Ammon's horn (tissue), 1 donor: ENCODE measurements at places on chromosomes 12 and 14.
A peak's percentile ranks its signal among the peaks of the same experiment; 100 is the strongest.

DNA sequence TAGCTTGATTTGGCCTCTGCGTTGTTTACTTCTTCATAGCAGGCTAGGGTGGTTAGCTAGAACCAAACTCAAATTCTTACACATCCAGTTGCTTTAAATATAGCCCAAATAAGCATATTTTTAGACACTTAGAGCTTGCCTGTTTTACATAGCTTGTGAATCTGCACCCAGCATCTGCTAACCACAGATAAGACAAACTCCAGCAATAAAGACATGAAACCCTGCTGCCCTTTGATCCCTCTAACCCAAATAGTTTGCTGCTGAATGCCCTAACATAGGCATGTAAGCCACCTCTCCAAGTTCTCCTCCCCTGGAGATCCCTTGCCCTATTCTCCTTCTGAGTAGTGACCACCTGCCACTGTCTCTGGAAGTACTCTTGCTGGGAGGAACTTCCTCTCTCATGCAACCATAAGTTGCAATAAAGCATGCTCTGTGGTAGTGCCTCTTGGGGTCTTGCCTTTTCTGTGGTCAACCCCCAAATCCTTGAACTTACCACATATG is 185.6 kb downstream of the TMEM117 start:
- no peak for DNase-seq

- no peak for DNase-seq
Observed at GRCh38 chr12:55935738-55936151, 4.8 kb downstream of the DGKA start.

- DNase-seq = no peak
Observed at GRCh38 chr12:100778967-100779590, 15.5 kb upstream of the ANO4 start.

DNA sequence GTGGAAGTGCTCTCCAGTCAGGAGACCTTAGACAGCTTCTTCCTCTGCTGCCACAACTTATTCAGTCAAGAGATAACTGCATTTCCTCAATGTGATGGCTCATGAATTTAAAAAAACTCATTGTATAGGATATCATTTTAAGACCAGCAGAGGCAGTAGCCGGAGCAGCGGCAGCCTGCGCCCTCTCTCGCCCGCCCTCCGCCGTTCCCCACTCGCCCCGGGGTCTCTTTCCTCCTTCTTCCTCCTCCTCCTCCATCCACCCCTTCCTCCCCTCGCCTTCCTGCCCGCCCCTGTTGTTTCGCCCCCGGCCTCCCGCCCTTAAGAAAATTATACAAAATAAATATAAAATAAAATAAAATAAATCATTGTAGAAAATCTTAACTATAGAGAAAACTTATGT is 687.6 kb downstream of the FLRT2 start:
- DNase-seq = no peak

- DNase-seq = no peak
Observed at GRCh38 chr14:77140359-77141213, 1.0 kb downstream of the ZDHHC22 start.

GRCh38 chr14:30053103-30053502 is 125.5 kb upstream of the PRKD1 start:
- DNase-seq = peak; percentile 31

DNA sequence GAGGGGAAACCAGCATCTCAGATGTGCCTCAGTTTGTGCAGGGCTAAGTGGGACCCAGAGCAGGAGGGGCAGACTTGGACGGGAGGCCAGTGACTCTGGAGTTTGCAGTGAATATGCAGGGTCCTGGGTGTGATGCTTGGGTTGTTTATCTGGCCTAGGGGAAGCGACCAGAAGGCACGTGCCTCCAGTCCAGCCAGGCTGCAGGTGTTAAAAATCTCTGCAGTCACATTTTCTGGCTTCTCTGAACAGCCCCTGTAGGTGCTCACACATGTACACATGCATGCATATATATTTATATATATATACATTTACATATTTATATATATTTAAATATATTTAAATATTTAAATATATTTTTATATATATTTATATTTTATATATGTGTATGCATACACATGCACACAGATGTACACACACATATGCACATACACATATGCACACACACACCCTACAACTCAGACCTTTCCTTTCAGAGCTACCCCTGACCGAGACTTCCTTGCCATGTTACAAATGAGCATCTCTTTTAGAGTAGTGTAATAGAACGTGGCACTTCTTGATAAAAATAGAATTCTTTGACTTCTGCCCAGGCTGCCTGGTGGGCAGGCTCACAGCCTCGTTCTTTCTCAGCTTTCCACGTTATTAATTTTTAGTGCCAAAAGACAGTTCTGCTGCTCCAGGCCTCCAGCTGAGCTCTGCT is 26.8 kb upstream of the TCL1B start:
- DNase-seq = no peak

- no peak for DNase-seq
Observed at GRCh38 chr14:51855234-51855633, 5.2 kb upstream of the GNG2 start.

DNA sequence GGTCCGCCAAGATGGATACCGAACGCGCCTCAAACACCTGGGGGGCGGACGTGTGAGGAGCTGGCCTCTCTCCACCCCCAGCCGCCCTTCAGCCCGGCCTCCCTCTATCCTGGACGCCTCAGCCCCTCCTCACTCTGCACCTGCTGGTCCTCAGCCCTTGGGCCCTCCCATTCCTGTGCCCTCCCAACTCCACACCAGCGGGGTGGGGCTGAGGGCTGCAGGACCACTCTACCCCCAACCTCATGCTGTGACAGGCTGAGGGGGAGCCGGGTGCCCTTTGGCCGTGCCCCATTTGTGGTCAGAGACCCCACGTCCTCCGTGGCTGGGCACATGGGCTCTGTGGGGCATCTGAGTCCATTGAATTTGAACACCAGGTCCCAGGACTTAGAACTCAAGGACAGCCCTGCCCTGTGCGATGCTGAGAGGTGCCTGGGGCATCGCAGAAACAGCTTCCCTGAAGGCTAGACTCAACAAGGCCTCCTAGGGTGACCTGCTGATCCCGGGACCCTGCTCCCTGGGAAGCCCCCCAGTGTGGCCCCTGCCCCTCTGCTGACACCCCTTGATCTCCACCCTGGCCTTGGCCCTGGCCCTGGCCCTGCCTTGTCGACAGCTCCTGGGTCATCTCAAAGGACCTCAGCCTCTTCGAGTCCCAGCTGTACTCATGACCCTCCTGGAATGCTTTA is 82.0 kb upstream of the SFSWAP start:
- DNase-seq = no peak

DNA sequence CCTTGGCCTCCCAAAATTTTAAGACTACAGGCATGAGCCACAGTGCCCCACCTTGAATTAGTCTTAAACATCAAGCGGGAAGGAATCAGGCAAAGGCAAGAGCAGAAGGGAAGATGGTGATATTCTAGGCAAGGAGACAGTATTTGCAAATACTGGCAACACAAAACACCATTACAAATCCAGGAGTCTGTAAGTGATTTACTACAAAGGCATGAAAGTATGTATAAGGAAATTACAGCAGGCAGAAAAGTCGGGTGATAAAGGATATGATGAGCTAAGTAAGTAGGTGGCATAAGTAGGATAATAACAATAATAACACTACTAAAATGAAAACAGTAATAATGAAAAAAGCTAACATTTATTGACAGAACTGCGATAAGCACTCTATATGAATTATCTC is 28.5 kb downstream of the FMNL3 start:
- DNase-seq = no peak

DNA sequence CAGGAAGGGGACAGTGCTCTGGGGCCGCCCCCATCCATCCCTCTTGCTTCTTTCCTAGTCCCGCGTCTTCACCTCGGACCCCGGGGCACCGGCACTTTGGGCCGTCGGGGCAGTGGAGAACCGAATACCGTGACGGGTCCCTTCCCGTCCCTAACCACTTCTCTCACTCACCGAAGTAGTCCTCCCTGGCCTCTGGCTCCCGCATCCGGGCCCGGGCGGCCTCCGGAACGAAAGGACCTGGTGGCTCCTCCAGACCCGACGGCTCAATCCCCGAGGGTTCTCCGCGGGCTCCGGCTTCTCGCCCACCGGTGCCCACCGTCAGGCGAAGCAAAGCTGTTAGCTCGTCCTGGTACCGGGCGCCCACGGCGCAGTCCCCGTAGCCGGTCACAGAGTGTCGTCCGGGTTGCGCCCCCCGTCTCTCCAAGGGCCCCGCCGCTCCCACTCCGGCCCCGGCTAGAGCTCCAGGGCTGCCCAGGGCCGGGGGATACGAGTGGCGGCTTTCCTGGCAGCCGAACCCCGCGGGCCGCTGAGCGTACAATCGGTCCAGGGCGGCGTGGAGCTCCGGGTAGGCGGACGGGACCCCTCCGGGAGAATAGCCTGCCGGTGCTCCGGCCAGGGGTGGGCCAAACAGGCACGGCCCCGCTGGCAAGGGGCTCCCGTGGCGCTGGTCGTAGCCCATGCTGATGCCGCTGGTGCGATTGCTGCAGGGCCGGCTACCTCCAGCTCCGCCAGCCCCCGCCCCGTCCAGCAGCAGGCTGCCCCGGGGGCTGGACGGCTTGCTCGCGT is 1.1 kb downstream of the AJUBA start:
- no peak for DNase-seq

- DNase-seq = no peak
Observed at GRCh38 chr12:90953956-90954421, 987 bp downstream of the CCER1 start.

GRCh38 chr12:65330331-65330730 is 51.8 kb downstream of the MSRB3 start:
- DNase-seq = no peak

DNA sequence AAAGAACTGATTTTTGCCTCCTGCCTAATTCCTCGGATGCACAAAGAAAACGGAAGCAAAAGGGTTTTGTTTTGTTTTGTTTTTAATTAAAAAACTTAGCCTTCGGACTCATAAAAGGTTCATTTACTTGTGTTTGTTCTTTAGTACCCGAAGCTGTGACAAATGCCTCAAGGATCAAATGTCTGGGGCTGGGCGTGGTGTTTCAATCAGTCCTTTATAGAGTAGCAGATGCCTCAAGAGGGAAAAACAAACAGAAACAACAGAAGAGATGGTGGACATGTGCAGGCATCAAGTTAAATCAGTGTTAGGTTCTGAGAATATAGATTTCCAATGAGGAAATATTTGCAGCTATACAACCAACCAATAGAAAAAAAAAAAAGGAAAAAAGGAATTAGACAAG is 1.6 kb upstream of the WIF1 start:
- no peak for DNase-seq

DNA sequence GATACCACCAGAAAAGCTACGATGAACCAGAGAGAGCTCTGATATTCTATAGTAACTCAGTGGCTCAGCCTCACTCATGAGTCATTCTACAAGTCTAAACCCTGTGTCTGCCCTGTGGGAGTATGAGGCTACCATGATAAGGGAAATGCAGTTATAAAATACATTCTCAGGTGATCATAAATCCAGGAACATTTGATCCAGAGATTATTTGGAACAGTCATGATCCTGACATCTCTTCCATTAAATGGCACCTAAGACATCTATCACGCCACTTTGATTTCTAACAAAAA is 202.6 kb upstream of the RASSF8 start:
- DNase-seq = no peak

DNA sequence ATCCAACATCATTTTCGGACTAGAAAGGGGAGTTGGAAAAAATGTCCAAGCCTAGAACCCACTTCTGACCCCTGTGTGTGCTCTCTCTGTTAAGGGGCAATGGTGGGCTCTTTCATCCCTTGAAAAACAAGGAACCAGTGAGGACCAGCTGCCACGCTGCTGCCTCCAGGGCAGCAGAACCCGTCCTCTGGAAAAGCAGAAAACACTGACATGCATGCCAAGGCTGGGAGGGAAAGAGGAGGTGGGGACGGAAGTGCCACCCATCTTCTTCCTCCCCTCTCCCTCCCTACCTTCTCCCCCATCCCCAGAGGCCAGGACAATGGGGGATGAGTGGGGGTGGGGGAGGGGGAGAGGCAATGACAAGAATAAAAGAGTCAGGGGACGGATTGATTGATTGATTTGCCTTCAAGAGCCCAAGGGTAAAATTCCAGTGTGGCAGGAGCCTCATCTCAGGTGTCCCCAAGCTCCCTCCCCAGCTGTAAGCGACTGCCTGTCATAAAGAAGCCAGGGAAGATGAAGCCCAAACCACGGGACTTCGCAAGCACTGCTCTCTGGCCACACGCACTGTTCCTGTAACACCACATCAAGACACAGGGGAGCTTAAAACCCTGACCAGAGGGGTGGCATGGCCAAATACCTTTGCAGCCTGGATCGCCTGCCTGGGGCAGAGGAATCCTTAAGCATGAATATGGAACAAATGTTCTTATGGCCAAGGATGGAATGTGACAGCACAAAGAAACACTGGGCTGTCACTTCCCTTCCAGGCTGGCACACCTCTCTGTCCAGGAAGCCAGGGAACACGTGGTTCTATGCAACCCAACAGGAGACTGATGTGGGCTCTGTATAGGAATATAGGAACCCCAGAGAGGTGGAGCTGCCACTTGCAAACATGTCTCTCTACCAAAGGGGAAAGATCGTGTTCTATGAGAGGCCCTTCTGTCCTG is 38.9 kb upstream of the BDKRB2 start:
- DNase-seq = no peak

GRCh38 chr14:104953896-104954656 is 24.1 kb downstream of the AHNAK2 start:
- no peak for DNase-seq

- no peak for DNase-seq
Observed at GRCh38 chr12:41709012-41709411, 435.7 kb downstream of the GXYLT1 start.

DNA sequence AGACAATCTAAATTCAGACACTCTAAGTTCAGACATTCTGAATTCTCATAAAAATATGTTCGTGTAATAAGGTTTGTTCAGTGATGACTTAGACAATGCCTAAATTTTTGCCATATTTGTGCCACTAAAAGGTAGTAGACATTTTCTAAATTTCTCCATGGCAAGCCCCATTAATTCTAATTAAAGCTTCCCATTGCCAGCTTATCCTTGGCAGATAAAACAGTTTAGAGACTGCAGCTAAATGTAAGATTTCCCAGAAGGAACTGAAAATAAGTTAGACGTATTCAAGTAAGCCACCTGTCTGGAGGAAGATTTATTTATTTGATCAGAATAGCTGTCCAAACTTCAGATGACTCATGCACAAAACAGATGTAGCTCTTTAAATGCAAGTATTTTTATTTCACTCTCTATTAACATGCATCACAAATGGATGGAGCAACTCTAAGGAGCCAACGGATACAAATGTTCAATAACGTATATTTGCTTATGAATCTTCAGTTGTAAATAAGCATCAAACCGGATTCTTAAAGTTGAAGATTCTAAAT is 130.4 kb downstream of the SLC2A13 start:
- no peak for DNase-seq

GRCh38 chr12:102539651-102540553 is 59.5 kb upstream of the IGF1 start:
- DNase-seq = no peak

DNA sequence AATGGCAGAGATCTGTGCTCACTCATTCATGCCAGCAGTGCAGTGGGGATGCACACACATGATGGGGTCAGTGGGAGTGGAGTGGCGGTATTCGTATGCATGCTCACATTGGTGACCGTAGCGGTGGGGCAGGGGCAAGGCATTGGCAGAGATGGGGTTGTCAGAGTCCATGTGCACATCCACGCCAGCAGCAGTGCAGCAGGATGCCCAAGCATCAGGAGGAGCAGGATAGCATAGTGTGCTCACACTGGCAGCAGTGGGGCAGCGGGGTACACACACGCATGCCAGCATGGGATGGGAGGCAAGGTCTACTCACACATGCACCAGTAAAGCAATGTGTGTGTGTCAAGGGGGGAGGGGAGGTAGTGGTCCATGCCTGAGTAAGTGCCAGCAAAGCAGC is 89.4 kb upstream of the GARIN6 start:
- DNase-seq = no peak

GRCh38 chr12:56159482-56160192 is 1.5 kb downstream of the MYL6 start:
- no peak for DNase-seq

GRCh38 chr14:47186486-47186885 is 488.9 kb downstream of the MDGA2 start:
- no peak for DNase-seq
